Activated T-helper 1 cell treated with anti-CD3 and anti-CD28 coated beads, Interleukin-2, amount 50 U/mL, for 16 hours (primary cell): ENCODE measurements at places on chromosomes 2 and 18.

- DNase-seq, result no peak
Measured at GRCh38 chr18:59929621-59930295, 30.0 kb downstream of the PMAIP1 start.

GRCh38 chr2:10775831-10776230, 36.8 kb downstream of the PDIA6 start:
- DNase-seq, result no peak

DNA sequence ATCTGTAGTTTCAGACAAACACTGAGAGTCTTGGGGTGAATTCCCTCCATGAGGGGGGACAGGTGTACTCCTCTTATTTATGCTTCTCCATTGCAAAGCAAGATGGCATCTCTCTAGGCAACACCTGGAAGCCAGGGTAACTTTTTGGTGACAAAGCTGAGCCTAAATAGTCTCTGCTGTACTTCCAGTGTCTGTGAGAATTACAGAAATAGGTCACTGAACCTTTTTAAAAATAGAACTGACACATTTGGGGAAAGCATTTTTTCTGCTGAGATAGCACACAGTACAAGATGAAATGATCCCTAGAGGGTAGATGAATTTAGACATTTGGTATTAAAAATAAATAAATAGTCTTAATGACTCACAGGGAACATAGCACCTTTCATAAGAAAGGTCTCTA, 71.7 kb upstream of the SP3 start:
- DNase-seq, result no peak

- no peak for DNase-seq
Measured at GRCh38 chr2:220209093-220209492, 581.7 kb downstream of the SLC4A3 start.

DNA sequence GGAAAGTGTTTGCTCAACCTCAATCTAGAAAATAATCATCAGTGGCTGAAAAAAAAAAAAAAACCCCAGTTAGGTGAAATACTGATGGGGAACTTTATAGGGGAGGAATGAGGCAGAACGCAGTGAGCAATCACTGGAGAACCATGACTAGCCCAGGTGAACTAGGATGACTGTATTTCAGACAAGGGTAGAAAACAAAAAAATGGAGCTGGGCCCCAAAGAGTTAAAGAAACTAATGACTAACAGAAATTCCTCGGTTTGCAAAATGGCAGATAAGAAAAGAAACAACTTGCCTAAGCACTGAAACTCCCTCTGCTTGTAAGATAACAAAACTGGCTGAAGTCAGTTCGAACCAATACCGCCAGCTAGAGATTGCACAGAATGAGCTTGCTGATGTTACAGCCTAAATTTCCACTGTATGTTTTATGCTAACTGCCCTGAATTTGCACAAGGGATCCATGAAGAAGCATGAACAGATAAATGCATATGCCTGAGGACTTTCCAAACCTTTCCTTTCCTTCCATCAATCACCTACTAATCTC, 245.9 kb downstream of the METTL4 start:
- no peak for DNase-seq

- DNase-seq, result no peak
Measured at GRCh38 chr2:216761133-216761532, 65.8 kb upstream of the IGFBP5 start.

DNA sequence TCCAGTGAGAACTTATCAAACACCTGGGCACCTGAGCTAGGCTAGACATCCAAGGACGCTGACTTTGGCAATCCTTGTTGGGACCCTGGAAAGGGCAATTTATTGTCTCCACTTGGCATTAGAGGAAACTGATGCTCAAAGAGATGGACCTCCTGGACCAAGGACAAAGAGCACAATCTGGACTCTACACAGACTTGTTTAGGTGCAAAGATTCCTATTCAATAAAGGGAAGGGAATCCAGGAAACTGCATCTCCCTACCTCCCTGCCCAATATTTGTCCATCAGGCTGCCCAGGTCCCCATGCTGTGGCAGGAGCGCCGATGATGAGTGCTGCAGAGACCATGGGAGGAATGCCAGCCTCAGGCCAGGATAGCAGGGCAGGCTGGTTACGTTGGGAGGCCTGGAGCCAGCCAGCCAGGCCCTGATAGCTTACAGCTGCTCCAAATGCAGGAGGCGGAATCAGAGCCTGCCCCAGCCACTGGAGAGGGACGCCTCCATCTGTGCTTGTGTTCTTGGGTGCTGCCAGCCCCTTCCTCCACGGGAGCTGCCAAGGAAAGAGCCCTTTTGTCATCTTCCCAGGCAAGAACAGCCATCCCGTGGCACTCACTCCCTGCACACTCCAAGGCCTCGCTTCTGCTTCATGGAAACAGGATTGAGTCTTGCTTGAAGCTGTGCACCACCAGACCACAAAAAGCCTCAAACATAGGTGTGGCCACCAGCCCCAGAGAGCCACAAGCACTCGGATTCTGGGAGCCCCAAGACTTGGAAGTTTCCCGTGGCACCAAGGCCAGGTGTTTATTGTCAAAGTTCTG, 60.0 kb downstream of the HS1BP3 start:
- no peak for DNase-seq

GRCh38 chr2:119311371-119311770, 55.3 kb downstream of the C2orf76 start:
- DNase-seq, result no peak

- no peak for DNase-seq
Measured at GRCh38 chr2:217835931-217836891, 166.6 kb downstream of the TNS1 start.

GRCh38 chr18:77103187-77103850, 29.3 kb downstream of the MBP start:
- no peak for DNase-seq

DNA sequence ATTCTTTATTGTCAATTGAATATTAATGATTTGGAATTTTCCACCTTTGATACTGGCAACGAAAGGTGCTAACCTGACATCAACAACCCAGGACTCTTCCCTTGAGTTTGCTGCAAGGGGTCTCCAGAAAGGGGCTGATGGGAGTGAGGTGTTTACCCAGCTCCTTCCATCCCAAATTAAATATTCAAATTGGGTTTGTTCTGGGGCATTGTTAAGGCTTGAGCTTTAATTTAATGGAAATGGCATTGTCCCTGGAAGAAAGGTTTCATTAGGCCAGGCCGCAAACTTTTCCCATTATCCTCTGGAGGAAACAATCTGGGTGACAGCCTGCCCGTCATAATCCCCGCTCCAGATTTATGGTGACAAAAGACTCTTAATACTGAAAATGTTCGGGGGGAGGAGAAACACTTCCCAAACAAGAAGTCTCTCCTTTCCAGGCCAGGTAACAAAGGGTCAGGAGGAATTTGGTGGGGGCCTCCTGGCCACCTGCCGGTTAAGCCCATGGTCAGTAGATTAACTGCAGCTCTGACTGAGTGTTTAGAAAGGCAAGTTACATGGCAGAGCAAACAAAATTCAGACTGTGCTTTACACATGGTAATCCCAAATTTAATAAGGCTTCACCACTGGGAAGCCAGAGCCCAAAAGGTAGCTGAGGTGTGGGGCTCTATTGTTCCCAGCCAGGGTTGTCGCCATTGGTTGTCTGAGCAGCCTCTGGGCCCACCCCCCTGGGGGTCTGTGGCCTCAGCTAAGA, 151.4 kb upstream of the SIX3 start:
- no peak for DNase-seq

DNA sequence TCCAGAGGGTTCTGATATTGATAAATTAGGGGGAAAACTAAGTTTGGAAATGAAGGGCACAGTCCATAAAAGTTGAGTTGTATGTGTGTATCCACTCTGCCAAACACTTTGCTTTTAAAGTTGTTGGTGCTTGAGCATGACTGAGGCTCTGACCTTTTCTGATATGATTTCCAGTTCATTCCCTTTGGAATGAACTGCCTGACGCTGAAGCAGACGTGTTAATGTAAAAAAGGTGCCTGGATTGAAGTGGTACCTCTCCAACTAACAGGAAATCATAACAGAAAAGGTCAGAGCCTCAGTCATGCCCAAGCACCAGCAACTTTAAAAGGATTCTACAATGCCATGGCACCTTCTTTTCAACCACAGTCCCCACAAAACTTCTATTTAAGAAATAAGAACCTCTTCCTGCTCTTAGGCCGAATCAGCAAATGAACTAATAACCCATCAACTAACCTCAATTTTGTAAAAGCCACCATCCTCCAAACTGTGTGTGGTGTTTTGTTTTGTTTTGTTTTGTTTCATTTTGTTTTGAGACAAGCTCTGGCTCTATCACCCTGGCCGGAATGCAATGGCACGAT, 52.6 kb downstream of the MEMO1 start:
- no peak for DNase-seq

DNA sequence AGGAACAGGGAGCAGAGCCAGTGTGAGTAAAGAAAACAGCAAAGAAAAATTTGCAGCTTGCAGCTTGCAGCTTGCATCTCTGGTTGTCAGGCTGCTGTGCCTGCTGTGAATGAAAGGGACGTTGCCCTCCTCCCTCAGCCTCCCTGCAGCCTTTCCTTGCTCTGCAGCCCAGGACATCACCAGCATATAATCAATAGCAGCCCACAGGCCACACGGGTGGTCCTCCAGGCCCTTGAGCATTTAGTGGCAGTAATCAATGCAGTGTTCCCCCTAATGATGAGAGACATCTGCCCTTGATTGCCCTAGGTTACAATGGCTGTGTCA, 122.2 kb upstream of the TACR1 start:
- DNase-seq, result no peak

- DNase-seq, result peak; percentile 25
Measured at GRCh38 chr2:168336786-168337388, 89.5 kb upstream of the STK39 start.

DNA sequence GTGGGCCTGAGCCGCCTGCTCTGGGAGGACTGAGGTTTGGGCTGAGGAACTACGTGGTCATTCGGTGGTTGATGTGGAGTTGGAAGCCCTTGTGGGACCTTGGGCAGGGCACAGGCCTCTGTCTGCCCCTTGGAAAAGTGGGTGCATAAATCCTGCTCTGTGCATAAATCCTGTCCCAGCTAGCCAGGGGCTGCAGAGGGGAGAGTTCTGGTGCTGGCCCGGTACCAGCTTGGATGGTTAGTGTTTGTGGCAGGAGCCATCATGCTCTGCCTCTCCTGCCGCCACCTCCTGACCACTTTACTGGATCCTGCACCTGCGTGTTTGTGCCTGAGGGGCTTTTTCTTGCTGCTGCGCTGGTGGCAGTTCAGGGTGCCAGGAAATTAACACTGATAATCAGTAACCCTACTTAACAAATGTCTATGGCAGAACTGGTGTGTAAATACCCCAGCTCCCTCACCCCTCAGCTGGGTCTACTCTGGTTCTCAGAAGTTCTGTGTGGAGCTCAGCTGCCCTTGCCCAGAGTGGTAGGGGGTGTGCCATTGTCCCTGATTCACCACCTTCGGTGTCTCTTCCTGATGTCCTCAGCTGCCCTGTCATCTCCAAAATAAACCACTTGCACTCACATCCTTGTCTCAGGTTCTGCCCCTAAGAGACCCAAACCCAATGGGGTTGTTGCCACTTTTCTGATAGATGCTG, 156.8 kb downstream of the GLI2 start:
- DNase-seq, result no peak
